ENCODE measurements at places on chromosomes 6 and 20. TPM values are rescaled to one million over a fixed set of nuclear protein-coding genes. Genes with fewer than 3 reads are reported as not detected.

Gene ADGRB3
- 1.6 TPM for polyA plus RNA-seq

Gene MYT1
- polyA plus RNA-seq: not detected

Gene KDM1B
- polyA plus RNA-seq: 7.0 TPM

Gene CLIC5
- polyA plus RNA-seq: 24.0 TPM

GRCh38 chr20:3745686-3746173 is 13.2 kb downstream of the HSPA12B start:
- no peak for DNase-seq

DNA sequence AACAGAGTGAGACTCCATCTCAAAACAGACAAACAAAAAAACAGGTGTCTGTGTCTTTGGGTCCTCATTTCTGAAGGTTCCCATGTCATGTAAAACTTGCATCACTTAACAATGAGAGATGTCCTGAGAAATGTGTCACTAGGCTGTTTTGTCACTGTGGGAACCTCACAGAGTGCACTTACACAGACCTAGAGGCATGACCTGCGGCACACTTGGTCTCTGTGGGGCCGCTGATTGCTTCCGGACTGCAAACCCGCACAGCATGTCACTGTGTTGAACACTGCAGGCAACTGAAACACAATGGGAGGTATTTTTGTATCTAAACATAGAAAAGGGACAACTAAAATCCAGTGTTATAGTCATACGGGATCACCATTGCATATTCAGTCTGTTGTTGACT is 42.3 kb upstream of the TMEM181 start:
- no peak for DNase-seq

DNA sequence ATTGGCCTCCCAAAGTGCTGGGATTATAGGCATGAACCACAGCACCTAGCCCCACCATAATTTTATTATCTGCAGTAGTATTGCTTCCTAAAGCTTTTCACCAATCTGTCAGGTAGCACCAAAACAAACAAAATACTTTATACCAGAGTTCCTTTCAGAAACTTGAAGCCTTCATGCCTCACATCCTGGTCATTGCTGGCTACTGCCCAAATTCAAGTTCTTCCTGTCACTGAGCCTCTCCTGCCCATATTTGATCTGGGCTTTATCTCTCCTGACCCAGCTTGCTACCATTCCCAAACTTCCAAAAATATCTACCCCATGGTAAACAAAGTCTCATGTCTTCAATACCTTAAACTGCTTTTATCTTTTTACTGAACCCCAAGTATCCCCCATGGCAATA is 34.9 kb upstream of the DST start:
- DNase-seq: no peak

GRCh38 chr20:46058599-46059281 is 29.7 kb downstream of the SLC12A5 start:
- DNase-seq: no peak

- DNase-seq: no peak
These were observed 287.5 kb upstream of the FKBP1C start for GRCh38 chr6:62923728-62924127.

DNA sequence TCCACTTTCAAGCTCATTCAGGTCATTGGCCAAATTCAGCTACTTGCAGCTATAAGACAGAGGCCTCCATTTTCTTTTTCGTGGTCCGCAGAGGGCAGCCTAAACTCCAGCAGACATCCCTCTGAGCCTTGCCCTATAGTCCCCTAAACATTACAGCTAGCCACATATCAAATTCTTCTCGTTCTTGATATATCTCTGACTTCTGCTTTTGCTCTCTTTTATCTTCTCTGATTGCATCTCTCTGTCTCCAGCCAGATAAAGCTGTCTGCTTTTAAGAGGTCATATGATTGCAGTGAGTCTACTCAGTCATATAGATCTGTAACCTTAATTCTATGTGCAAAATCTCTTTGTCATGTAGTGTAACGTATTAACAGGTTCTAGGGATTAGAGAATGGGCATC is 358.4 kb upstream of the RGS17 start:
- no peak for DNase-seq

DNA sequence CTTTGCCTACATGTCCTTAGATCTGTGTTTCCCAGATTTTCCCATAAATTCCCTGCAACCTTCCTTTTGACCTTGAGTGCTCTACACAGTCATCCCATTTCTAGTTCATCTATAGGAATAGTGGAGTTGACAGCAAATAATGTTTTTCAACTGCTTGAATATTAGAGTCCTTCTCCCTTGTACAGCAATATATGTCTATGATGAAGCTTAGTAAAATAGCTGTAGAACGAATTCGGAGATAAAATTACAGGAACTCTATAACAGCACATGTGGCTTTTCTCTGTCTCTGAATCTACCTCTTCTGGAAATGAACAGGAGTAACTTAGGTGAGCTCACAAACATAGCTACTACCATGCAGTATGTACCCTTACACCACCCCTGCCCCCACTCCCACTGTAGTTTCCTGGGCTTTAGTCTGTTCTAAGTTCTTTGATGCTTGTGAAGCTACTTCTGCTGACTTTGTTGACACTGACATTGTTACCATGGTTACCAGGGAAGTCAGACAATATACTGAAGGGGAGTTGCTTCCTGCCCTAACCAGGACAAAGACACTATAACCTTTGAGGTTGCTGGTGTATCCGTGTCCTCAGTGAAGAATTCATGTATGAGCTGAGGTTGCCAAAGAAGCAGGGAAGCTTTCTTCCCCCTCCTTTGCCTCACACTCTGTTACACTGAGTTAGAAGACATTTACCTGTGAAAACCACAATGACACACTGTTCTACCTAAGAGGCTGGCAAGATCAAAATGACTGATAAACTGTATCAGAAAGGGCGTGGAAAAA is 35.8 kb upstream of the SHLD1 start:
- DNase-seq: peak; percentile 66

DNA sequence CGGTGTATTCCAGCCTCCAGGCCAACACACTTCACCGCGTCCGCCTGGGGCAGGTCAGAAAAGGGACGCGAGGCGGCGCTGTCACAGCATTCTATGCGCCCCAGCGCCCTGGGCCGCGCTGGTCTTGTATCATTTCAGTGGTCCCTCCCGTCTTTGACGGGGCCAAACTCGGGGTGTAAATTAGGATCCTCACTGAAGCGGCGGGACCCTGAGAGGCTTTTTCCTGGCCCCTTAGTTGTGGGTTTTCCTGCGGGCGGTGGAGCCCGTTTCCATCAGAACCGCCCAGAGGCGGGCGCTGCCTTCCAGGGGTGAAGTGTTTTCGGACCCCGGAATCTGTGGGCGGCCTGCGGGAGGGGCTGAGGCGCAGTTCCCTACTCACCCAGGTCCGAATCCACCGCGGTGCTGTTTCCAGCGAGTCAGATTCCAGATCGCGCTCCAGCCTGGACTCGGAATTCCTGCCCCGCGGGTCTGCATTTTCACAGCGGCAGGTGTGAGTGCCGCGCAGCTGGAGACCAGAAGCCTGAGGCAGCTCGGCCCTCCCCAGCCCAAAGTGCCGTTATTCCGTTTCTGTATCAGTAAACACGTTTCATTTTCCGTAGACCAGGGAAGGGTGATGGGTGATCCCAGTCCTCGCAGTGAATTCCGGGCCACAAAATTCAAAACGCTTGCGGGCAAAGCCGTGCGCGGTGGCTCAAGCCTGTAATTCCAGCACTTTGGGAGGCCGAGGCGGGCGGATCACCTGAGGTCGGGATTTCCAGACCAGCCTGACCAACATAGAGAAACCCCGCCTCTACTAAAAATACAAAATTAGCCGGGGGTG is 3.9 kb upstream of the MICB start:
- peak; percentile 84 for DNase-seq

GRCh38 chr6:42427871-42428270 is 23.9 kb downstream of the TRERF1 start:
- DNase-seq: no peak

Data from small intestine (tissue), 16 donors.